ENCODE measurements at places on chromosomes 1 and 21. TPM values are rescaled to one million over a fixed set of nuclear protein-coding genes. Genes with fewer than 3 reads are reported as not detected.

GRCh38 chr1:231020139-231020601 lies 19.9 kb downstream of the FAM89A start:
- DNase-seq: no peak

DNA sequence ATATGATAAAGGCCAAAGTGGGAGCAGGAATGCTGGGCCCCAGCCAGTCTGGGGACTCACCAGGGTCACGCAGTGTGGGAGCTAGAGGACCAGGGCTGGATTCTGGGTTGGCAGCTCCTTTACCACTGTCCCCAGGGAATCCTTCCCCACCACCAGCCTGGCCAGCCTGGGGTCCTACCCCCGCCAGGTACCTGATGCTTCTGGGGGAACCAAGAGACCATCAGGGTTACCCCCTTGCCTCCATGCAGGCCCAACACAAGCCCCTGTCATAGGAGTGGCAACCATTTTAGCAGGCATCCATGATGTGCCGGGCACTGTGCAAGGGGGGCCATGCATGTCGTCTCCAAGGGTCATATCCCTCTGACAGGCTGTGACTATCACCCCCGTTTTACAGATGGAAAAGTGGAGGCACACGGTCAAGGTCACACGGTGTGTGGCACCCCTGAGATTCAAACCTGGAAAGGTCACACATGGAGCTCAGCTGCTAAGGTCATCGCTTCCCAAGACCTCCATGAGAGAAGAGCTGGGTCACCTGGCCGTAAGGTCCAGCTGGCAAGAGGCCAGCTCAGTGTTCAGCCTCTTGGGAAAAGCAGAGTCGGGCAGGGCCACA lies 16.4 kb downstream of the RUNX3 start:
- DNase-seq: no peak

GPR157 gene
- 1.8 TPM for total RNA-seq

DNA sequence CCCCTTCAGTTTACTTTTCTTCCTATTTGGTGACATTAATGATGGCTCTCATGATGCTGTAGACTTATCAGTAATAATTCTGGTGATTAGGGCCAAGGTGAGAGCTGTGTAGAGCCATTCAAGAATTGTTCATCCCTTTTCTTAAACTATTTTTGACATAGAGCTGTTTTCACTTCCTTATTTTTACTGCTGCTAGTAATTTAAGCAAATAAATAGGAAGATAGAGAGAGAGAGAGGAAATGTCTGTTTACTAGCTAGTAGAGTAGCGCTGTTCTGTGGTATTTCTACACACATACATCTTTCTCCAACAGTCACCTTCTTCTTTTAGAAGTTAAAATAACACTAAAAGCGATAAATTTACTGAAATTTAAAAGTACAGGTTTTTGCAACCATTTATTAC lies 678.0 kb upstream of the ZP4 start:
- DNase-seq: no peak

ADGRL4 gene
- total RNA-seq: 170 TPM

RAB4A gene
- 24.3 TPM for total RNA-seq

OR6N1 gene
- not detected for total RNA-seq

- no peak for DNase-seq
Observed at GRCh38 chr1:209585672-209586071, 2.2 kb downstream of the CAMK1G start.

DNA sequence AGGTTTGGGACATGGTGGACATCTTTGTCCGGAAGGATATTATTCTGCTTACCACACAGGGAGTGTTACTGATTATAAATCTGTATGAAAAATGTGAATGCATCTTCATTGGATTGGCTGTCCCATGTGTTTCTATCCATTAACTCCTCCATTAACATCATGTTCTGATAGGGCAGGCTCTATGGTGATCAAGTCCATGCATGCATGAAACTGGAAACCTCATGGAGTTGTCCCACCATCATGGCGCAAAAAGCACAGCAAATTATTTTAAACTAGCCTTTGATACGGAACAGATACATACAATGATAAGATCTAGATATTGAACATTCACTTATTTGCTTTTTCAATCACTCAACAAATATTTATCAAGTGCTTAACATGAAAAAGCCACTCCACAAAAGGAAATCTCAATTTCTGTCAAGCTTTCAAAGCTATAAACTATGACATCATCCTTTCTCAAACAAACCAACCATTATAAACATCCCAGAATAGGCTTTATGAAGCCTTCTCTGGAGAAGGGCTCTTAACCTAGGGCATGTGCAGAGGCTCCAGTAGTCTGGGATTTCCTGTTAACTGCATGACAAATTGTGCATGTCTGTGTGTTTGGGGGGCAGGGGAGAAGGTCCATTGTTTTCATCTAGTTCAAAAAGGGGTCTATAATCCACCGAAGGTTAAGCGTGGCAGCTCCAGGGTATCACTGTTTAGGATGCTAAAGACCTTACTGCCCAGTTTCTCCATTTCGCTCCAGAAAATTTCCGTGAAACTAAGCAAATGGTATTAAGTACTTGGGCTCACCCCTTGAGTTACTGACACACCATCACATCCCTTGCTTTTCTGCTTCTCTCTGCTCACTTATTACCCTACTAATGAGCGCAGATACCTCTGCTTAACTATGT lies 46.1 kb downstream of the ADAMTS1 start:
- no peak for DNase-seq

RIPK4 gene
- 1.9 TPM for total RNA-seq

SLFNL1 gene
- total RNA-seq: 0.18 TPM
